Stimulated activated CD8-positive, alpha-beta memory T cell treated with anti-CD3 and anti-CD28 coated beads, Interleukin-4, amount 100 ng/mL, for 1 hour (primary cell): ENCODE measurements at places on chromosomes 12 and 14.

- no peak for DNase-seq
These were observed 239 bp downstream of the ZFP36L1 start for GRCh38 chr14:68792678-68792978.

DNA sequence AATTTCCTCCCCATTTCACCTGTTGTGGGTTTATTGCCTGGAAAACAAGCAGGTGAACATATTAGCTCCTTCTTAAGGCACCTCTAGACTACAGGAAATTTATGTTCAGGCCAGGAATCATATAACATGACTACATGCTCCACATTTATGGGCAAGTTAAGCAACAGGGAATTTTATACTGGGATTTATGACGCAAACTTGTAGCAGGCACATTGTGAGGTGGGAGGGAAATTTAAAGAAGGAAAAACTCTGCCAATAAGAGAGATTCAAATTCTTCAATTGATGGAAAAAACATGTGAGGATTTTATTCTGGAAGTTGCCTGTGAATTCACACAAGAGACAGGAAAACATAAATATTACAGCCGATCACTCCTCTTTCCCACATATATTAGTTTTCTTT, 93.9 kb downstream of the TBC1D30 start:
- no peak for DNase-seq

DNA sequence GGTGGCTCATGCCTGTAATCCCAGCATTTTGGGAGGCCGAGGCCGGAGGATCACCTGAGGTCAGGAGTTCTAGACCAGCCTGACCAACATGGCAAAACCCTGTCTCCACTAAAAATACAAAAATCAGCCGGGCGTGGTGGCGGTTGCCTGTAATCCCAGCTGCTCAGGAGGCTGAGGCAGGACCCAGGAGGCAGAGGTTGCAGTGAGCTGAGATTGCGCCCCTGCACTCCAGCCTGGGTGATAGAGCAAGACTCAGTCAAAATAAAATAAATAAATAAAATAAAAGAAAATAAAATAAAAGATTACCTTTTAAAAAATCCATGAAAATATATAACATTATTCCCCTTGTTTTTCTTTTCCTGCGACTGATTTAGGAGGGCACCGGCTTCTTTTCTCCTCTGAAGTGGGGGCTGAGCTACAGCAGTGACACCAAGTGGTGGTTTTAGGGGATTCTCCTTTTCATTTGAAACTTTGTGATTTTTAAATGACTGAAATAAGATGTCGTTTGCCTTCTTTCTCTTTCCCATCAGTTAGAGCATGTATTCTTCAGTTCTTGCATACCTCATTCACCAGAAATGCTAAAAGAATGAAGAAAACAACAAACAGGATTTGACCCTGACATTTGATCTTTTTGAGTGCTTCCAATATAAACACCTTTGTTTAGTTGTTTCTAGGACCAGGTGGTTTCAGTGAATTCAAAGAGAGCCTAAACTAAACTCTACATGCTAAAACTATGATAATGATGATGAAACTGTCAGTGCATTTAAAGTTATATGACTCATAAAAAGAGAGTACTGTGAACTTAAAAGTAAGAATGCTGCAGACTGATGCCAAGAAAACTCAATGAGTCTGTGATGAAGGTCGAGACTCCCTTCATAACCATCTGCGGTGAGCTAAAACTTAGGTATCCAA, 22.6 kb upstream of the PKP2 start:
- no peak for DNase-seq

DNA sequence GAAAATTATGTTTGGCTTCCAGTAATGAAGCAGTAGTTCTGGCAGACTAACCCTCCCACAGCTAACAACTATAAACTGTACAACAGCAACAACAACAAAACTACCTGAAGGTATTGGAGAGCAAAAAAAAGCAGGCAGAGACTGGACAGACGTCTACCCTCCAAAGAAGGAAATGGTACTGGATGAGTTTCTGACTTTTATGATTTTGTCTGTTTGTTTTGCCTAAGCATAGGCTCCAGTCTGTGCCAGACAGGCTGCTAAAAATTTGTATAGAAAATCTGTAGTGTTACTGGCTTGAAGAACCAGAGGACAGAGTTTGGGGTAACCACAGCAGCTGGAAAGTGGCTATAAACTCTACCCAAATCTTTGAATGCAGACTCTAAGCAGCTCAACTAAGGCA, 131.3 kb downstream of the SLC25A47 start:
- no peak for DNase-seq

DNA sequence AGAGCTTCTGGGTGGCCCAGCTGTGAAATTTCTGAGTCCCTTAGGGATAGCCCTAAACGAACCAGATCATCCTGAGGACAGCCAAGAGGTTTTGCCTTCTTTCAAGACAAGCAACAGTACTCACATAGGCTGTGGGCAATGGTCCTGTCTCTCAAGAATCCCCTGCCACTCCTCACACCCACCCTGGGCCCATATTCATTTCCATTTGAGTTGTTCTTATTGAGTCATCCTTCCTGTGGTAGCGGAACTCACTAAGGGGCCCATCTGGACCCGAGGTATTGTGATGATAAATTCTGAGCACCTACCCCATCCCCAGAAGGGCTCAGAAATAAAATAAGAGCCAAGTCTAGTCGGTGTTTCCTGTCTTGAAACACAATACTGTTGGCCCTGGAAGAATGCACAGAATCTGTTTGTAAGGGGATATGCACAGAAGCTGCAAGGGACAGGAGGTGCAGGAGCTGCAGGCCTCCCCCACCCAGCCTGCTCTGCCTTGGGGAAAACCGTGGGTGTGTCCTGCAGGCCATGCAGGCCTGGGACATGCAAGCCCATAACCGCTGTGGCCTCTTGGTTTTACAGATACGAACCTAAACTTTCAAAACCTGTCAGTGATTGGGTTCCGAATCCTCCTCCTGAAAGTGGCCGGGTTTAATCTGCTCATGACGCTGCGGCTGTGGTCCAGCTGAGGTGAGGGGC, 38.9 kb downstream of the DAD1 start:
- peak; percentile 50 for DNase-seq

GRCh38 chr12:1576410-1577241, 17.8 kb downstream of the FBXL14 start:
- DNase-seq: no peak

DNA sequence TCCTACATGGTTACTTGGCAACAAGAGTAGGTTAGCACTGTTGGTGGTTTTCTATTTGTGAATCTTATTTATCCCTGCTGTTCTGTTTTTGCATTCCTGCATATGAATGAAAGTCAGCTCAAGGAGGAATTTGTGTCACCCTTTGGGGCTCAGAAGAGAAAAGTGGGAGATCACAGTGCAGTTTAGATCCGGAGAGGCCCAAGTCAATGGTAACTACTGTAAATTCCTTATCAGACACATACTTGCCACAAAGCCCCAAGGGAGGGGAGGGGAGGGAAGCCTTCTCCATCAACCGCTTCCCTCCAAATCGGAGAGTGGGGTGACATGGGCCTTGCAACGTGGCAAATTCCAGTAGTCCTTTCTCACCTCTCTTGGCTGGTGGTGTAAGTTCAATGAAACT, 15.0 kb downstream of the GSG1 start:
- DNase-seq: no peak

DNA sequence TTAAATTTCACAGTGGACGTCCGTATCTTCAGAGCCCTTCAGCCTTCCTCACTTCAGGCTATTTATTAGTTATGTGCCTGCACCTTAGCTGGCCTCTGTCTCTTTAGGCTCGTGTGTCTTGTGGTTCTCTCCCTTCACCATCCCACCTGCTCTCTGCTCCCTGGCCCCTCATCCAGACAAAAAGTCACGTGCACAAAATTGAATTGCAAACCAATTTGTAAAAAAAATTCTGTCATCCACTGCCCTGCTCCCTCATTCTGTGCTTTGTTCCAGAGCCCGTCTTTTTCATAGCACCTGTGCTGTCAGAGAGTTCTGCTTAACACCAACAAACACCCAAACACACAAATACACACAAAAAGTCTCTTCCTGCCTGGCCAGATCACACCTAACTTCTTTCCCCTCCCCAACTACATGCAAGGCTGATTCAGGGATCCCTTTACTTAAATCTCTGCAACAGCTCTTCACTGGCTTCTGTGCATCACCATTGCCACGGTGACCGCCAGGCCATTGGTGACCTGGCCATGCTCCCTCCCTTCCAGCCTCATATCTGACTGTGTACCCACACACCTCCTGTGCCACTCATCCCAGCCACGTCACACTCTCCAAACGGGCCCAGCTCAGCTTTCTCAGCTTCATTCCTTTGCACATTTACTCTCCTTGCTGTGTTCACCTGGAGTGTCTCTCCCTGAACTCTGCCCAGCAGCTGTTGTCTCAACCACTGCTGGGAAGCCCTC, 205.7 kb downstream of the TTC8 start:
- no peak for DNase-seq

DNA sequence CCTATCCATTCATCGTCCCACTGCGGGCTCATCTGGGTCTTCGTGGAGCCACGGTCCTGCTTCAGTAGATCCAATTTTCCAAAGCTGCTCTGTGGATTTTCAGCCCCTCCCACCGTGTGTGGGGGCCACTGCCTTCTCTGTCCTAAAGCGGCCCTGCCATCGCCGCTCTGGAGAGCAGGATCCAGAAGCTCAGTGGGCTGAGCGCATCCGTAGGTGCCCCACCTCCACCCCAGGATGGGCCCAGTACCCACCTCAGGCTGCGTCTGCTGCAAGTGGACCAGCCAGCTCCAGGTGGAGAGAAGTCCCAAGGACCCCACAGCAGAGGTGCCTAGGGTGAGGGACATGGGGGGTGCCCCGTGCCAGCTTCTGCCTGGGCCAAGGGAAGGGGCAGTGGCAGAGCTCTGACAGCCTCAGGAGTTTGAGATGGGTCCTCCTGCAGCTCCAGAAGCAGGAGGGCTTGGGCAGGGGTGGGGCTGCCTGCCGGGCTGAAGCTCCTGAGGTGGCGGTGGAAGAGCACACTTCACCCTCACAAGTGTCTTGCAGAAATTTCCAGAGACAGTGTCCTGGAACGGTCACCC, 148.1 kb upstream of the C14orf180 start:
- no peak for DNase-seq

- no peak for DNase-seq
These were observed 191.5 kb upstream of the NOS1 start for GRCh38 chr12:117552971-117553370.

DNA sequence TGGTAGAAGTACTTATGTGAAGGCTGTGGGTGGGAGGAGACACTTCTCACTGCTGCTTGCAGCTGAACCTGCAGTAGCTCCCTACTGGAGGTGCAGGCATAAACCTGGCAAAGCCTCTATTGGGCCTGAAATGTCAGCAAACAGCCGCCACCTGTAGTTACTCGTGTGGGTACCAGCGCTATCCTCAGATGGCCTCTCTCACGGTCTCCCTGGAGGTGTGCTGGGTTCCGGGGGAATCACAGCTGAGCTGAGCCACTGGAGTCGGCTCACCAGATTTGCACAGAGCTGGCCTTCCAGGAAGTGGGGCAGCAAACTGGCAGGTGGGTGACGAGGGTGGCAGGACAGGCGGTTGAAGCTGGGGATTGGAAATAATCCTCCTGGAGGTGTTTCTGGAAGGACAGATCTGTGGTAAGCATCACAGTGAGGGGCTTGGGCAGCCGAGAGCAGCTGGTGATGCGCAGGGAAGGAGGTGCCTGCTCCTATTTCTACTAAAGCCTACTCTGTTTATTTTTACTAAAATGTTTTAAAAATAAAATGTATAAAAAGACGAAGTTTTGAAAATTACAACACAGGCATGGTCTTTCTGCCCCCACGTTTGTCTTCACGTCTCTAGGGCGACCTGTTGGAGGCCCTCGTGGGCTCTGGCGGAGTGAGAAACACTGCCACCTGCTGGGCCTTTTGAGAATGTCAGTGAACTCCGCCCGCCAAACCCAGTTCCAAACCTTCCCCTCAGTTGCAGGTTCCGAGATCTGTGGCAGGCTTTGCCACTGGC, 67.8 kb upstream of the PLEKHG3 start:
- DNase-seq: peak; percentile 51

- DNase-seq: no peak
These were observed 25.3 kb upstream of the DHRS2 start for GRCh38 chr14:23610815-23611289.

- DNase-seq: no peak
These were observed 28.2 kb downstream of the G2E3 start for GRCh38 chr14:30587141-30587540.

DNA sequence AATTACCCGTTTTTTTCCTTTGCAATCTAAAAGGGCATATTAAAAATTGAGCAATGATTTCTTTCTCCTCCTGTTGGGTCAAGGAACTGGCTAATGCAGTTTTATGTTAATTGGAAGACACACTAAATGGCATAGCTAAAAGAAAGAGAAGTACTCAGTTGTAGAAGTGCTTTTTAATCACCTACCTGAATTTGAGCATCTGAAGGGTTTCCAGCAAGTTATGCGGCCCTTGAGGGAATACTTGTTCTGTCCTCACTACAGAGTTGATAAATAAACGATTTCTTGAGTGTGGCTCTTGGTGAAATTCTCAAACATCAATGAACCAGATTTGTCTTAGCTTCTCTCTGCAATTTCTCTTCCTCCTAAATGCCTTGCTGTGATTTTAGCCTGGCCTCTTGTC, 184.1 kb upstream of the RPH3A start:
- no peak for DNase-seq

- no peak for DNase-seq
These were observed 277.0 kb downstream of the CEP128 start for GRCh38 chr14:80664576-80664975.

DNA sequence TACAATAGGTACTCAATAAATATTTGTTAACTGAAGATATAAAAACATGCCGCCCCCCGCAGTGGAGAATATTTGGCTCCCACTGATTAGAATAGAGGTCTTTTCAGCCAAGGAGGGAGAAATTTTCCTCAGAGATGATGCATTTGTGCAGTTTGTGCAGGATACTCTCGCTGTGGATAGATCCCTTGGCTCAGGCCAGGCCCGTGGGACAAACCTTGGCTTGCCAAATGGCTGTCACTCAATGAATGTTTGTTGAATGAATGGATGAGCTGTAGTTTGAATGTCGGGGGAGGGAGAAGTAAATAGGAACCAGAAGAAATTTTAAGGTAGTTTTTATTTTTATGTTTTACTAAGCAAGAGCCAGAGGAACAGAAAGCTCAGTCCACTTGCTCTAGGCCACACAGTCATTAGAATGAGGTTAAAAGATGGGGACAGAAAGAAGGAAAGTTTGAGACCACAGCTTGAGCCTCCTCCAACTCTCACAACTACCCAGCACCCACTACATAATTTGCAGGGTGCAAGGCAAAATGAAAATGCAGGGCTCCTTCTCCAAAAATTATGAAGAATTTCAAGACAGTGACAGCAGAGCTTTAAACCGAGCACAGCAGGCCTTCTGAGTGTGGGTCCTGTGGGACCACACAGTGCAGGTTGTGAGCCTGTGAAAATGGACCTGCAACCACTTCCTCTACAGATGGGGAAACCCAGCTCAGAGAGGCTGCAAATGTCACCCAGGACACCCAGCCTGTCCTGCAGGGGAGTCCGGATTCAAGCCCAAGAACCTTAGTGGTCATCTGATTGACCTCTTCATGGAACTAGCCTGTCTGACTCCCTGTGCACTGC, 51.4 kb downstream of the WSCD2 start:
- DNase-seq: no peak

- peak; percentile 44 for DNase-seq
These were observed 4.7 kb downstream of the NAB2 start for GRCh38 chr12:57093415-57094207.
